ENCODE measurements at places on chromosomes 7 and 10. TPM values are rescaled to one million over a fixed set of nuclear protein-coding genes. Genes with fewer than 3 reads are reported as not detected.
A peak's percentile ranks its signal among the peaks of the same experiment; 100 is the strongest.

AKR1C8 gene
- polyA plus RNA-seq, result not detected

STAG3 gene
- polyA plus RNA-seq, result 24.7 TPM

RASA4B gene
- polyA plus RNA-seq, result 12.2 TPM

AUTS2 gene
- 114 TPM for polyA plus RNA-seq

CRTAC1 gene
- 2.3 TPM for polyA plus RNA-seq

RNF32 gene
- 3.9 TPM for polyA plus RNA-seq

- no peak for DNase-seq
Observed at GRCh38 chr10:43200538-43201390, 62.5 kb downstream of the CSGALNACT2 start.

DNA sequence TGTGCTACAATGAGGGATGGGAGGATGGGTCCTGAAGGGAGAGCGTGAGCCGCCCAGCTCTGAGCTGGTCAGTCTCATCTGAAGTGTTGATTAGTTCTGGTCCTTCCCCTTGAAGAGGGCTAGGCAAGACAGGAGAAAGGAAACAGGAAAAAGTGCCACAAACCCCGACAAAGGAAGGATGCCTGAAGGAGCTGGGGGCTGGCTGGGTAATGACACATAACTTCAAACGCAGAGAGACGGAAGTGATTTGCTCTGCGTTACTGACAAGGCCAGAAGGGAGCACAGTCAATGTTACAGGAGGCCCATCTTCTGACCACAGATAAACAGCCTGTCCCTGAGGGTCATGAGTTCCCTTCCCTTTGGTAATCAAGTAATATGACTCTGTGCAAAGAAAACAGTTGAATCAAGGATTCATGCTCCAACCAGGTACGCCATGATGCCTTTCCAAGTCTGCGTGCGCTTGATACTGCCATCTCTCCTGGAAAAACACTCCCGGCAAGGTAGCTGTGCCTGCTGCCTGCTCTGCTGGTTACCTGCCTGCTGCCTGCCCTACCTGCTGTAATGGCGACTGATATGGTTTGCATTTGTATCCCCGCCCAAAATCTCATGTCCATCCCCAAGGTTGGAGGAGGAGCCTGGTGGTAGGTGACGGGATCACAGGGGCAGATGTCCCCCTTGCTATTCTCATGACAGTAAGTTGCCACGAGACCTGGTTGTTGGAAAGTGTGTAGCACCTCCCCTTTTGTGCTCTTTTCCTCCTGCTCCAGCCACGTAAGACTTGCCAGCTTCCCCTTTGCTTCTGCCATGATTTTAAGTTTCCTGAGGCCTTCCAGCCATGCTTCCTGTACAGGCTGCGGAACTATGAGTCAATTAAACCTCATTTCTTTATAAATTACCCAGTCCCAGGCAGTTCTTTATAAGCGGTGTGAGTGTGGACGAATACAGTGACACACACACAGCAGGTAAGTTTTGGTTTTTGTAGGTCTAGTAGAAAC, 57.9 kb downstream of the GRB10 start:
- DNase-seq, result no peak

DNA sequence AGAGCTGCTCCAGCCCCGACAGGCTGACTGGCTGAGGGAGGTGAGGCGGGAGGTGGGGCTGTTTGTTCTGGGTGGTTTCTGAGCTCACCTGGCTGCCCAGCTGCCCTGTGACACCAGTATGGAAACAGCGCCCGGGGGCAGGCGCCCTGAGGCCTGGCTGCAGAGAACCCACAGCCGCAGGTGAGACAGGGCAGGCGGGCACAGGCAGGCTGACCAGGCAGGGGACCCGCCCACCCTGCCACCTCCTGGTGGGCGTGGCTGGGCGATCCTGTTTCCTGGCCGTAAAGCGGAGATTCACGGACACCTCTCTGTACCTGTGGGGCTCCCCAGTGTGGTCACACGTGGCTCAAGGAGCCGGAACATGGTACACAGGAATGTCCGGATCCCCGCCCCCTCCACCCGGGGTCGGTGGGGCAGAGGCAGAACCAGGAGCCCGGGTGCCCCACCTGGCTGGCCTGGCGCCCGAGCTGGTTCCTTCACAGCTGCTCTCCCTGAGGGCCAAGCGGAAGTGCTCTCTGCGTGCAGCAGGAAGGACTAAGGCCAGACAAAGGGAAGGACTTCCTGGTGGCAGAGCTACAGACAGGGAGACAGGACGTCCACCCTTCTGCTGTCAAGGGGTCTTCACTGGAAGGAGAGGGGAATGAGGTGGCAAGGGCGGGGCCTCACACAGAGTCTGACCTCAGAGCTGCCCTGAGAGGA, 3.9 kb downstream of the MICALL2 start:
- peak; percentile 61 for DNase-seq

DNA sequence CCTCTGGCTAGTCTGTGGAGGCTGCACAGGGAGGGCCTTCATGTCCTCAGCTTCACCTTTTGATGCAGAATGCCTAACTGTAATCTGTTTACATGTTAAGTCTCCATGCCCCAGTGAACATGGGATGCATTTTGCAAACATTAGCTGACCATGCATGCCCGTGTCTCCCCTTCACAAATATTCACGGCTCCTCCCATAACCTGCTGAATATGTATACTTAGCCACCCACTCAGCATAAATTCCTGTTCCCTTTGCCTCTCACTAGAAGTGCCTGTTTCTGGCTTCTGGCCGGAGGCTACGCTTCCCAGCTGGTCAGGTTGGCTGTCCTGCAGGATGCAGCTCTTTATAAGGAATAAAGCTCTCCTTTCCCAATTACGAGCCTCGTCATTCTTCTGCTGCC, 552.7 kb downstream of the DNAJB6 start:
- DNase-seq, result no peak

DNA sequence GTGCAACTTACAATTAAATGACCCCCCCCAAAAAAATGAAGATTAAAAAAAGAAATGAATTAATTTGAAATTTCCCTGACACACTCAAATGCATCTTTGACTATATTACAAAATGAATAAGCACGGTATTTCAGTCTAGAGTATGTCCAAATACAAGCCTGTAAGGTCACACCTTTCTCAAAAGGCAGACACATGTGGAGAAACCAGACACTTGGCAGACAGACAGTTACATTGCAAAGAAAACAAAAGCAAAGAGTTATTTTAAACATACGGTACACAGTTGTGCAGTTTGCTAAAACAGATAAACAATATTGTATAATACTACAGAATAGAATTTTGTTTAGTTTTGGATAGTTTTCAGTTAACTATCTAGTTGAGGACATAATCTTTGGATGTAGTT, 153.0 kb downstream of the ATE1 start:
- no peak for DNase-seq

DNA sequence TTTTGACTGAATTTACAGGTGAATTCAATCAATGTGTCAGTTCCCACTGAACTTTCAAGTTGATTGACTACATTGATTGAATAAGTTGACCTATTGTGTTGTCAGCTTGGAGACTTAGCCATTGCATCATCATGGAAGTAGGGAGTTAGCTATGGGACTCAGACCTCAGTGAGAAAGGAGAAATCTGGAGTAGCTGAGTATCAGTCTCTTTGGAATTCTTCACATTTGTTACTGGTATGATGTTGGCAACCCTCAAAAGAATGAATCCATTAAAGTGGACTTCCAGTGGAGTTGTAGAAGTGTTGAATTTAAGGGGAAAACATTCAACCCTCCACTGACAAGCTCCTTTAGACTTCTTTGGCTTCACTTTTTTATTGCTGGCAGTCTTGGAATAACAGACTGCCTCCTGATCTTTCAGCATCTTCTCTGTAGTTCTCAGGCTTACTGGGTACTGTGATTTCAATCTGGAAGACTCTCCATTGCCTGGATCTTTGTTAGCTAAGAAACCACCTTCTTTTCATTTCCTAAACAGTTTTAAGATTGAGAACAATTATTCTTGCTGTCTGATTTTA, 160.3 kb upstream of the NRP1 start:
- no peak for DNase-seq

GRCh38 chr7:40623863-40624262, 489.1 kb downstream of the SUGCT start:
- DNase-seq, result no peak

DNA sequence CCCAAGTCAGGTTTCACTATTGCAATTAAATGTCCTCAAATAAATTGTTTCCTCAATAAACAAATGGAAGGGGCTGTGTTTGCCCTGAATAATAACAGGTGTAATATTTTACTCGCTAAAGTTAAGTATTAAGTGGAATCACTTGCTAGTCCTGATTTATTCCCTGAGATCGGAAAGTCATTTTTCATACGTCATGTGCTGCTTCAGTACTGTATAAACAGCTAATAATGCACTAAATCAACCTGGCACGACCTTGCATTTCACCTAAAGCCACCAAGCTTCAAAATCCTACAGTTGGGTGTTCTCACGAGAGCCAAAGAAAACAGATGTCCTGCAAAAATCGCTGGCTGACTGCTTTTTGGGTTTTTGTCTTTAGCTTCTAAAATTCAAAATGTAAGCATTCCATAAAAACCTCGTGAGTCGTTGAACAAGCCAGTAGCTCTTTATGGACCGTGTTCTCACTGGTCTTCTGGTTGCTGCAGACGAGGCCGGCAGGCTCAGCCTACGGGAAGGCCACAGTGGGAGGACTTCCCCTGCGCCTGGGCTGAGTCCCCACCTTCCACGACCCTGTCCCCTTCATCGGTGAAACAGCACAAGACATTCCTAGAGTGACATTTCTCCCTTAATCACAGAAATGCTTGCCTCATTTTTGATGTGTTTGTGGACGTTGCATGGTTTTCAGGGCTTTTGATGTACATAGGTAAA, 17.9 kb upstream of the MNX1 start:
- DNase-seq, result no peak

GRCh38 chr7:18727115-18727870, 231.7 kb downstream of the HDAC9 start:
- DNase-seq, result no peak

DNA sequence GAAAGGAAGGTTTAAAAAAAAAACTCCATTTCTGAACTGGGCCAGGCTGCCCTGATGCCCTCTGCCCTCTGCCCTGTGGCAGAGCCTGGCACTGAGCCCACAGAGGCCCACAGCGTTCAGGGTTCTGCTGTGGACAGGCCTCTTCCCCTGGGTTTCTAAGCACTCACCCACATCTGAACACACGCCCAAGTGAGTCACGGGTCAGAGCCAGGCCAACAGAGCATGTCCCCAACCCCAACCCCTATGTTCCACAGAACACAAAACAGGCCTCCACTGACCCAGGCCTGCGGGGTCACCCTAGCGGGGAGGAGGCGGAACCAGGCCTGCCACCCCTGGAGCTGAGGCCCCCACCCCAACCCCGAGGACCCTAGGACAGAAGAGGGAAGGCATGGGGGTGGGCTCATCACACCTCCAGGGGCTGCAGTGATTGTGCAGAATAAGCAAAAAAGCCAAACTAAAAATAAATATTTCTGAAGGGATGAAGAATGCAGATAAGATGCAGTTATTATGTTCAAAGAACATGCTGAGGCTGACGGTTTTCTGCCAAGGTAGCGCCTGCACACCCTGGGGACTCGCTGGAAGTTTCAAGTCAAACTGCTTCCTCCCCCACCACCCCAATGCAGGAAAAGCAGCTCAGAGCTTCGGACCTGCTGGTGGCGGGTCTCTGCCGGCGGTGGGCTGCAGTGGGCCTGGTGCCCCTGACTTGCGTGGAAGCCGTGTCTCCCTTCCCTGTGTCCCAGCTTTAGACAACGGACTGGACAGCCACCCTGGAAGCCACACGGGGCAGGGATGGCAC, 5.4 kb downstream of the WDR86 start:
- DNase-seq, result no peak

DNA sequence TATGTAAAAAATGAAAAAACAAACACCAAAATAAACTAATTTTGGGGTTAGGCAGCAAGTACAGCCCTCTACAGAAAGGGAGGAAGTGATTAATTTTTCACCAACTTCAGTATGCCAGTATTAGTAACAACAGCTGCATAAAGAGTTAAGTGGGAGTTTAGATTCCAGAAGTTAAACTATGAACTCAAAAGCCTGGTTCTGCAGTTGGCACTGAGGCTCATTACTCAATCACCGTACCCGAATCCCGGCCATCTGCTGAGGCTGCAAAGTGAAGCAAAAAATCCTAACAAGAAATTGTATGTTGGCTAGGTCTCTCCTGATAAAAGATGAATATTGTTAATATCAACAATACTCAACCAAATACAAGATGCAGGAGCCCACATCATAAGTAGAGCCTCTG, 4.0 kb downstream of the NUDT5 start:
- DNase-seq, result no peak

GRCh38 chr7:17497549-17498167, 199.2 kb downstream of the AHR start:
- no peak for DNase-seq

DNA sequence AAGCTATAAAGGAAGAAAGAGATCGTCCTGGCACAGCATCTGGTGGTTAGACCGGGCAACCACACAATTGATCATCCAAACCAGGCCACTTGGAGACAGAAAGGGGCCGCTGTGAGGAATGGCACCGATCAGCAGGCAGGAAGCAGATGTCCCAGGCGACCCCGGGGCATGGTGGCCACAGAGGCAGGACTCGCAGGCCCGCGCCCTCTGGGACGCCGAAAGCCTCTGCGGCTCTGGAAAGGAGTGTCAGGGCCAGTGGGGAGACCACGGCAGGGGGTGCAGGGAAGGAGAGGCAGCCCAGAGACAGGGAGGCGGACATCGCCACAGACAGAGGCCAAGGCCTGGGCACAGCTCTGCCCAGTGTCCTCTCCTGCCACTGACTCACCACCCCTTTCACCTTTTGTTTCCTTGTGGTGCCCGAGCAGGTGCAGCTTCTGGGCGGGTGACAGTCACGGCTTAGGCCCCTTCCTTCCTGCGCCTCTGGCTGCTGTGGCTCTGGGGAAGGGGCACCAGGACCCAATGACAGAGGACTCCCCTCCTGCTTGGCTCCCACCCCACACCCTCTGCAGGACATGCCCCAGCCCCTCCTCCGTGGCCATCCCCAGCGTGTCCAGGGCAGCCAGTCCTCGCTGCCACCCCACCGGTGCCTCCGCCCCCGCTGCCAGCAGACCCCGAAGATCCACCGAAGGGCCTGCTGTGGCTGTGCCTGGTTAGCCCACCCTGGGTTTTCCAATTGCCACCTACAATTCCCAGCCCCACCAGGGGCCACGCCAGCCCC, 10.9 kb downstream of the STK32C start:
- no peak for DNase-seq

- peak; percentile 6 for DNase-seq
Observed at GRCh38 chr10:46052057-46052790, 6.2 kb upstream of the MSMB start.

DNA sequence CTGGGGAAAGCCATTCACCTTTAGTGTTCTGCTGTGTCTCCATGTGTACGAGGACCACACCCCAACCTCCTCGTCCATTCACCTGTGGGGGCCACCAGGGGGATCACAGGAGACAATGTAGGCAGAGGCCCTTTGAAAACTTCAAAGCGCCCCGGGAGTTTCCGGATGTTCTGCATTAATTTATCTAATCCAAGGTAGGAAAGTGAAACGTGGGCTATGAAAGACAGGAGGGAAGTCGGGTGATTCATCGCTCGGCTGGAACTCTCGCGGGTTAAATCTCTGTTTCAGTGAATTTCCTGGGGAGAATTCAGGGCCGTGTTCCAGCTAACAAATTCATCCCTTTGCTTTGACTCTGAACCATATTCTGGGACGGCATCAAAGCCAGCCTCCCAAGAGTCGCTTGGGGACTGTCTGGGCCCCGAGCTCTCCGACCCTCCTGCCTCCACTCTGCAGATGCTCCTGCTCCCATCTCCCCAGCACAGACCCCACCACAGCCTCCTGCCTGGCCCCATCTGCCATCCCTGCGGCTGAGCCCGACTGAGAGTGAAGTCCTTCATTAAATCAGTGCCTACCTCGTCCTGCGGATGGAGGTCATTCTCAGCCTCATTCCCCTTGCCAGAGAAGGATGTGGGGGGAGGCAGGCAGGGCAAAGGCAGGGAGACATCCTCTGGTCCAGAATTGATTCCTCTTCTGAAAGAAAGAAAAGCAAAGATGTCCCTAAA, 114.1 kb upstream of the CARD11 start:
- DNase-seq, result no peak
